Activated CD4-positive, CD25-positive, alpha-beta regulatory T cell treated with anti-CD3 and anti-CD28 coated beads, Interleukin-2, amount 50 U/mL, for 24 hours (primary cell): ENCODE measurements at places on chromosomes 5 and 9.
A peak's percentile ranks its signal among the peaks of the same experiment; 100 is the strongest.

- no peak for ATAC-seq
These were observed 6.1 kb downstream of the IRX4 start for GRCh38 chr5:1876660-1877064.

DNA sequence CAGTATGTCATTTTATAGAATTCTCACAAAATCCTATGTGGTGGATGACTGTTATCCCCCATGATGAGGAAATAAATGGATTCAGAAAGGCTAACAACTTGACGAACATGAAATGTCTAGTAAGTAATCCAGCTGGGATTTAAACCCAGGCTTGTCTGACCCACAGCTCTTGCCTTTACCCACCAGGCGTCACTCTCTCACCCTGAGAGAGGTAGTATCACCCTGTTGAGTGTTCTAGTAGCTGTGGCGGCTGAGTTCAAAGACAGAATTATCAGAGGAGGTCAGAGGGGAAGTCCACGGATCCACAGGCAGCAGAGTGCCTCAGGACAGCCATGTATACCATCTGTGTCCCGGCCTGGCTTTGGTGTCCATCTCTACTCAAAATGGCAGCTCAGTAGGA lies 113.8 kb downstream of the ZNF462 start:
- ATAC-seq = no peak

DNA sequence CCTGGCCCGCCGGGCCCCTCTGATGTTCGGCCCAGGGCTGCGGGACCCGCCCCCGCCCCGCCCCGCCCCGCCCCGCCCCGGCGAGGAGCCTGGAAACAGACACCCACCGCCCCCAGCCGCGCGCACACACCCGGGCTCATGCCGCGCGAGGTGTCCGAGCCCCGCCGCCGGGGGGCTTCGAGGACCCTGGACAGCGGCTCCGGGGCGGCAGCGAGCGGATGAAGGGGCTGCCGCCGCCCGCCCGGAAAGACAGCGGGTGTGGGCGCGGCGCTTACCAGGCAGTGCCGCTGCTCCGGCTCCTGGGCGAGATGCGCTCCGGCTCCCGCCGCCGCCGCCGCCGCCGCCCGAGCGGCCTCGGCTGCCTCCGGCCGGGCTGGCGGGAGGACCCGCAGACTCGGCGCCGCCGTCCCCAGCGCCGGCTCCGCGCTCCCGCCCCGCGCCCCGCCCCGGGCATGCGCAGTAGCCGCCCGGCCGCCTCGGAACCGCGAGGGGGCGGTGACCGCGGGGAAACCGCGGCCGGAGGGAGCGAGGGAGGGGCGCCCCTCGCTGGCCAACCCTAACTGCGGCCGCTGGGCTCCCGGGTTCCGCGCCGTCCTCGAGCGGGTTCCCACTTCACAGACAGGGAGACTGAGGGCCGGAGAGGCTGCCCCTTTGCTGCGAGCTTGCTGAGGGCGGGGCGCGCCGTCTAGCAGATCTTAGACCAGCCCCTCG lies at the start of gene GPRIN1:
Gene GPRIN1 (minus strand): TSS at position 433 of the 711 bp plus-strand sequence. CDS start 10,322 bp downstream, outside the sequence.
- ATAC-seq = peak; percentile 71

DNA sequence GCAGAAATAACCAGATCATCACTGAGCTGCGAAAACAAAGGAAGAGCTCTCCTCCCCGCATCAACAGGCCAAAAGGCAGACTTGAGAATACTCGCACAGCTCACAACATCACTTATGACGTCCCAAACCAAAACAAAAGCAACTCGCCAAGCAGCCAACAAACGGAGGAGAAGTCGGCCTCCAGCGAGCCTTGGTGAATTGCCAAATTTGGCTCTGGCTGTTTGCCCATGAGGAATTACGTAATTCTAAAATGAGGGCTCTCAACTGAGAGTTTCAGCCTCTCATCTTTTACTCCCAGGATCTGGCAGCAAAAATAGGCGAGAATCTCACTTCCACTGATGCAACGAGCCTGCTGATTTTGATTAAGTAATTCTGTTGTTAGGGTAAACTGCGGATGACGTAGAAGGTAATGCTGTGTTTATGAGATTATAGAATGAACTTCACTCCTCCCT lies 51.7 kb upstream of the SEMA6A start:
- ATAC-seq = no peak

DNA sequence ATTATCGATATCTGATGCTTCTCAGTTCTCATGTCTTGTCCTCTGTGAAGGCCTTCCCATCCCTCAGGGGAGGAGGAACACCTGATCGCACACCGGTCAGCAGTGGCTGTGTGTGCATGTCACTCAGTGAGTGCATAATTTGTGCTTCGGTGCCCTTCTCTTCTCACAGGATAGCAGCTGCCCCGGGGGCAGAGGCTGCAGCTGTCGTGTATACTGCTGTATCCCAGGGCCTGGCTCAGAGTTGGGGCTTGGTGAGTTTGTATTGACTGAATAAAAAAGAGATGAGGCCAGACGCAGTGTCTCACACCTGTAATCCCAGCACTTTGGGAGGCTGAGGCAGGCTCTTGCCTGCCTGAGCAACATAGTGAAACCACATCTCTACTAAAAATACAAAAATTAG lies 49.7 kb upstream of the NCS1 start:
- ATAC-seq = no peak

GRCh38 chr5:64074533-64074932 lies 91.1 kb upstream of the RNF180 start:
- no peak for ATAC-seq

DNA sequence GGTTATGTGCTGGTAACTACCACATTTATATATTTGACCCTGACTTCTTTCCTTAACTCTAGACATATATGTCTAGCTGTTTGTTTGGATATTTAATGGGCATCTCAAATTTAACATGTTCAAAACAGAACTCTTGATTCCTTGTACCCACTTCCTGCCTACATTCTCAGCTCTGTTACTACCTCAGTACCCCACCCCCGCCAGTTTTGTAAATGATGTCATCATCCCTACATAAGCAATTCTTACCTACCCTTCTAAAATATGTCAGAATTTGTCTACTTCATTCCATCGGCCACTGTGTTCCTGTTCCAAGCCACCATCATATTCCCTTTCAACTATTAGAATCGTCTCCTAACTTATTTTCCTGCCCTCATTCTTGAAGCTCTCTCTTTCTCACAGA lies 4.8 kb downstream of the RAD50 start:
- ATAC-seq = no peak

DNA sequence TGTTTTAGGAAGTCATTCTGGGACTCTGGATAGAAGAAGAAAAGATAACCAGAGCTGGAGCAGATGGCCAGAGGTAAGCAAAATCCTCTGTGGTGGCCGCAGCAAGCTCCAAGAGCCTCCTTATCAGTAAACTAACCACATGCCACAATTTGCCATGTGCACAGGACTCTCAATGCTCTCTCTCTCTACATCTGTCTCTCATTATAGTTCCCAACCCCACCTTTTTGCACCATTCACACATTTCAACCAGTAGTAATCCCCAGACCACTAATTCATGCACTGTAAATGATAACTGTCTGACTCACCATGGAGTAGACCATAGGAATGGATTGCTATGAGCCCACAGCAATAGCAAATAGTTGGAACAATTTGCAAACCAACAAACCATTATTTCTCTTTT lies 526.1 kb downstream of the TLR4 start:
- ATAC-seq = no peak

DNA sequence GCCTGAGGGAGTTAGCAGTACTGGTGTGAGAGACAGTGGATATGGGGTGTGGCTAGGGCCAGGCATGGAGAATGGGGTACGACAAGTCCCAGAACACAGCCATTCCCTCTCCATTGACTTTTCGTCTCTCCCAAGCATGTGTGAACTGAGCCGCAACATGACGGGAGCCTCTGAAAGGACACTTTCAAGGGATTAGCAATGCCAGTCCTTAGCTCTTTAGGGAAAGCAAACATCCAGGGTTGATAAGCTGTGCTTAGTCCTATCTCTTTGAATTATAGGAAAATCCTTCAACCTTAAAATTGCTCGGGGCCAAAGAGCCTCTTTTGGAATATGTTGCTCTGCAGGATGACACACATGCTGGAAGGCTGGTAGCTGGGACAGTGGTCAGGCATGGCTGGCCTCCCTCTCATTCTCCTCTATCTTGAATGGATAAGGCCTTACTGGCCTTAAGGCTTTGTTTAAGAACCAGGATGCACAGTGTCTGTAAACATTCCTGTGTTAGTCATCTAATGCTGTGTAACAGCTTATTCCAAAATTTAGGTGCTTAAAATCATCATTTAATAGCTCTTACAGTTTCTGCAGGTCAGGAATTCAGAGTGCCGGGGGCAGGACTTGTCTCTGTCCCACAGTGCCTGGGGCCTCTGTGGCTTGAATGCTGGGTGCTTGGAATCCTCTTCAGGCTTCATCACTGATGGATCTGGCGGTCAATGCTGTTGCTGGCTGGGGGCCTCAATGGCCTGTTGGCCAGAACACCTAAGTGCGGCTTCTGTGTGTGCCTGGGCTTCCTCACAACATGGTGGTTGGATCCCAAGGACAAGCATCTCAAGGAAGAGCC lies 95.3 kb downstream of the PTTG1 start:
- no peak for ATAC-seq

DNA sequence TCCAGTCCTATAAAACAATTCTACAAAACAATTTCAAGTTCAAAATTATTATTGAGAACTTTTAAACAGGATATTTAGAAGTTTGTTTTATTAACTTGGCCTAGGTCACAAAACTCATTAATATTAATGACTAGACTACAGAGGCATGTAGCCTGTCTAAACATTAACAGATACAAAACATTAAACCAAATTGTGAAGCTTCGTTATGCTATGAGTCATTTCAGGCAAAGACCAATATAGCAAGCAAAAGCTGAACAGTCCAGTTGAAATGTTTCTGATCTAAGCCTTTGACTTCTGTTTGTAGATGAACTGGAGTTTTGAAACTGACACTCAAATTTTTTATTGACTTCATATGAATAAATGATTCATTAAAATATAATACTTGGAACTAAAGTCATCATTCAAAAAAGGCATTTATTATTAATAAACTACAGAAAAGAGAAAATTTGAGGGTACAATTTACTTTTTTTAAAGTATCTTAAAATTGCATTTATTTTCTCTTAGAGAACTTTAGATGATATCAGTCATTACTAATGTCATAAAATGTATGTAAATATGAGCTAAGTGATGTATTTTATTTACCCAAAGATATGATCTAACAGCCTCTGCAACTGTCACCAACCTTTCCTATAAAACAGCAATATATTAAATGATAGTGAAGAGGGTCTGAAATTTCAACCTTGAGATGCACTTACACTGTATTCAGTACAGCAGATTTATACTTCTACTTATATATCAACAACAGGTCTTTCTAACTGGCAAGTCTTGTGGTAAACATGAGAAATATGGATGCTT lies 188.8 kb downstream of the COMMD10 start:
- ATAC-seq = no peak

DNA sequence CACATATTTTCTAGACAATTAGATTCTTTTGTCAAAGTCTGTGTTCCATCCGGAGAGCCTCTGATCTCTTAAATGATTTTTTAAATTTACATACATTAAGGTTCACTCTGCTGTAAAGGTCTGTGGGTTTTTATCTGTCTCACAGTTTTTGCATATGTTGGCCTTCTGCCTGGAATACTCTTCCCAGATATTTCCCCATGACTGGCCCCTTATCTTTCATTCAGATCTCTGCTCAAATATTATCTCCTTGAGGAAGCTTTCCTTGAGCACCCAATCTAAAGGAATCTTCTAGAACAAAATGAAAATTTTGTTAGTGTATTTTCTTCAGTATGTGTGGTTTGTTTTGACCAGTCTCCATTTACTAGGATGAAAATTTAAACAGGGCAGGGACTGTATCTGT lies 26.3 kb downstream of the FAF2 start:
- no peak for ATAC-seq

DNA sequence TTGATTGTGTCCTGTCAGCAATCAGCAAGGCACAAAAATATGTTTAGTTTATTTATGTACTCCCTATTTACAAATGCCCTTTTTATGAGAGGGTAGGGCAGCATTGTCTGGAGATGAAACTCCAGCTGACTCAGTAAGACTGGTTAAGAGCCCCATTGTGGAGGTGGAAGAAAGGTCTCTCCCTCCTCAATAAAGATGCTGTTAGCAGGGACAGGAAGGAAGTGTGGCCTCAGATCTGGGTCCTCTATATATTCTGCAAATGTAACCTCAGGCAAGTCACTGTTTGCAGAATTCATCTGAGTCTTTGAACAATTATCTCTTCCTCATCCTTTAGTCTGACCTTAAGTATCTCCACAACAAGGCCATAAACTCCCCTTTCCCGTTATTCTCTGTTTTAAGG lies 48.3 kb upstream of the TRAF1 start:
- ATAC-seq = peak; percentile 24

- ATAC-seq = no peak
These were observed 296.6 kb upstream of the DAB2 start for GRCh38 chr5:39721394-39721793.
